T-cell (primary cell): ENCODE measurements at places on chromosomes 4 and X. TPM values are rescaled to one million over a fixed set of nuclear protein-coding genes. Genes with fewer than 3 reads are reported as not detected.

FRMPD4 gene
- not detected for total RNA-seq

NPNT gene
- 0.32 TPM for total RNA-seq

GRPR gene
- not detected for total RNA-seq

SPANXA2 gene
- not detected for total RNA-seq

SPP1 gene
- 0.89 TPM for total RNA-seq

MXRA5 gene
- total RNA-seq, result not detected

PCDH11X gene
- not detected for total RNA-seq

CSN1S1 gene
- not detected for total RNA-seq

MAGEB2 gene
- not detected for total RNA-seq

FHDC1 gene
- total RNA-seq, result 0.28 TPM

SERPINA7 gene
- 0.16 TPM for total RNA-seq

BEX3 gene
- total RNA-seq, result 33.0 TPM

ABLIM2 gene
- total RNA-seq, result 7.0 TPM

GPRIN3 gene
- total RNA-seq, result 17.8 TPM

GRCh38 chr4:127118681-127119080 is 514.1 kb upstream of the INTU start:
- DNase-seq, result no peak

GRCh38 chr4:110636171-110636679 is 13.3 kb upstream of the PITX2 start:
- no peak for DNase-seq

- no peak for DNase-seq
These were observed 30.2 kb downstream of the NLGN3 start for GRCh38 chrX:71174795-71175194.

DNA sequence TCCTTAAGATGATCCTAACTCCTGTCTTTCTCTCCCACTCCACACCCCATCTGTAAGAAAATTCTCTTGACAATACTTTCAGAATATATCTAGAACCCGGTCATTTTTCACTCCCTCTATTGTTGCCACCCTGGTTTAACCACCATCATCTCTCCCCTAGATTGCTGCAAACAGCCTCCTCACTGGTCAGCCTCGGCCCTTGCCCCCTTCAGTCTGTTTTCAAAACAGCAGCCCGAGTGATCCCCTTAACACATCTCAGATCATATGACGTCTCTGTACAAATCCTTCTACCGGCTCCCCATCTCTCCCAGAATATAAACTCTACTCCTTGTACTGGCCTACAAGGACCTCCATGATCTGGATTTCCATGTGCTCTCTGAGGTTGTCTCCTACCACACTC is 35.2 kb upstream of the F9 start:
- DNase-seq, result no peak

DNA sequence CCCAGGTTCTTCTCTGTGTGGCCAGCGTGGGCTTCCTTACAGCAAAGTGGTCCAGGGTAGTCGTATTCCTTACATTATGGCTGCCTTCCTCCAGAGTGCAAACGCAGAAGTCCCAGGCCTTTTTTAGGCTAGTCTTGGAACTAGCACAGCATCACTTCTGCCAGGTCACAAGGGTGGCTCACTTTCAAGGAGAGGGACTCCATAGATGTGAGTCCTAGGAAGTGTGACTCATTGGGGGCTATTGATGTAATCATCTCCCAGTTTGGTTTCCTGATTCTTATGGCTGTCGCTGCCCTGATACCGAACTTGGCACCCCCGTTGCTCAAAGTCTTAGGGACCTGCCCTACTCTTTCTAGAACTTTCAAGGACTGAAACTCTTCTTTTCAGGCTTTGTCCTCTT is 140.0 kb downstream of the DCK start:
- no peak for DNase-seq

DNA sequence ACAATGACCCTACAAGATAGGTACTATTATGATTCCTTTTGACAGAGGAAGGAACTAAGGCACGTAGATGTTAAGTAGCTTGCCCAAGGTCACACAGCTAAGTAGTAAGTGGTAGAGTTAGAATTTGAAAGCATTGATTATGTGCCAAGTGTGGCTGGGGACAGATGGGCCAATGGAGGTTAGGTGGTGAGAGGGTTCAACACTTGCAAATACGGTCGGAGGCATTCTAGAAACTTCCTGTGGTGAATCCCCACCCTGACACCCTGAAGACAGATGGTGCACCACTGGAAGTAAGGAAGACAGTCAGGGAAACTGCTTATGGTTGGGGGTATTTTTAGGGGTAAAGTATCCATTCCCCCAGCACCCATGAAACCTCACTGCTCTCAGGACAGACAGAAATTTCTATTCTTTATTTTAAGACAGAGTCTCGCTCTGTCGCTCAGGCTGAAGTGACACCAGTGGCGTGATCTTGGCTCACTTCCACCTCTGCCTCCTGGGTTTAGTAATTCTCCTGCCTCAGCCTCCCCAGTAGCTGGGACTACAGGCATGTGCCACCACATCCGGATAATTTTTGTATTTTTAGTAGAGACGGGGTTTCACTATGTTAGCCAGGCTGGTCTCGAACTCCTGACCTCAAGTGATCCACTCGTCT is 142.5 kb downstream of the RASL11B start:
- DNase-seq, result no peak

DNA sequence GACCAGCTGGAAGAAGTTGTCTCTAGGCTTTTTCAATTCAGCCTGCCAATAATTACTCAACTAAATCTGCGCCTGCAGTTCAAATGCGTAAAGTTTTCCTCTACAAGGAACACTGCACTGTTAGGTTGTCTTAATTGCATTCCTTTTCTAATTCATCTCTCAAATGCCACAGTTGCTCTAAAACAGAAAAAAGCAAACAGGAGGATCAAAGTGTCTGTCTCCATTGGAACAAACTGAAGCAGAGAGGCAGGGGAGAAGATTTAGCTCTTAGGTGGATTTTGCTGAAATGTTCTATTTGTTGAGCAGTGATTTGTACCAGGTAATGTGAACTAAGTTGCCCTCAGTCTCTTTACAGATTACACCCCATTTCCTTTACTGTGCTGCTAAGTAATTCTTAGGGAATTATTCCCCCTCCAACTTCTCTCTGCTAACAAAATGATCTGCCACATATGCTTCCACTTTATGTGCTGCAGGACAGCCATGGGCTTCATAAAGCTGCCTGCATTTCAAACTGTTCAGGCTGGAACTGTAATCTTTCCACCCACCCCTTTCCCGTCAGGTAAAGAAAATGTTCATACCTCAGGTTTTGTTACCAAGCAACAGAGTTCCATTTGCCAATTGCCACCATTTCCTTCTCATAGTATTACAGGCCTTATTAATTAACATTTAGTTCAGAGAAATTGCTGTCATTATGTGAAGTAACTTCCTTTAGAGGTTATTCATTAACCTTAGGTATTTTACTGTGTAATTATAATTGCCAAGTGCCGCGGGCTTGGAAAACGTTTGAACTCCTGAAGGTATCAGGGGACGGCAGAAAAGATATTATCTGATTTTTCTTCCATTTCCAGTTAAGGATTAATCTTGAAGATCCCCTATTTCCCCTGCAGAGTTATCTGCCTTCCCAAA is 149.3 kb downstream of the SPRY1 start:
- no peak for DNase-seq

- DNase-seq, result no peak
These were observed 549.1 kb upstream of the EPHA5 start for GRCh38 chr4:66219401-66219800.

DNA sequence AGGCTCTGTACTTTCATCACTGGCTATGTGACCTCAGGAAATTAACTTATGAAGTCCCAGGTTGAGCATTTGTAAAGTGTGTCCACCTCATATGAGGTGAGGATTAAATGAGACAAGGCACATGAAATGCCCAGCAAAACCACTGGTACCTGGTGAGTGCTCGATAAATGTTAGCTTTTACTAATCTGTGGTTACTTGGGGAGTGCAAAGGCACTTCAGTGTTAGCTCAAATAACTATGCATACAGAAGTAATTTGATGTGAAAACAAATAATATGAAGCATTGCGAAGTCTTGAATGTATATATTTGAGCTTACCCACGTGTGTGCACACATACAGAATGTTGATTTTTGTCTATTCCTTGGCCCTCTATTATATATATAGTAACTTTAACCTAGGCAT is 186.3 kb upstream of the TLL1 start:
- DNase-seq, result no peak

- DNase-seq, result no peak
These were observed 10.5 kb downstream of the TRO start for GRCh38 chrX:54931107-54931506.

DNA sequence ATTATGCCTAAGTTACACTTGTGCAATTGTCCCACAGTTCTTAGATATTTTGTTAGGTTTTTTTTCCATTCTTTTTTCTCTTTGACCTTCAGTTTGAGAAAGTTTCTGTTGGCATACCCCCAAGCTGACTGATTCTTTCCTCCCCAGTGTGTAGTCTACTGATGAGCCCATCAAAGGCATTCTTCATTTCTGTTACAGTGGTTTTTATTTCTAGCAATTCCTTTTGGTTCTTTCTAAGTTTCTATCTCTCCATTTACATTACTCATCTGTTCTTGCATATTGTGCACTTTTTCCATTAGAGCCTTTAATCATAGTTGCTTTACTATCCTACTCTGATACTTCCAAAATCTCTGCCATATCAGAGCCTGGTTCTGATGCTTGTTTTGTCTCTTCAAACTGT is 31.9 kb downstream of the CASP6 start:
- DNase-seq, result no peak

- DNase-seq, result peak; percentile 1
These were observed 96.5 kb upstream of the MAOA start for GRCh38 chrX:43559644-43560043.

DNA sequence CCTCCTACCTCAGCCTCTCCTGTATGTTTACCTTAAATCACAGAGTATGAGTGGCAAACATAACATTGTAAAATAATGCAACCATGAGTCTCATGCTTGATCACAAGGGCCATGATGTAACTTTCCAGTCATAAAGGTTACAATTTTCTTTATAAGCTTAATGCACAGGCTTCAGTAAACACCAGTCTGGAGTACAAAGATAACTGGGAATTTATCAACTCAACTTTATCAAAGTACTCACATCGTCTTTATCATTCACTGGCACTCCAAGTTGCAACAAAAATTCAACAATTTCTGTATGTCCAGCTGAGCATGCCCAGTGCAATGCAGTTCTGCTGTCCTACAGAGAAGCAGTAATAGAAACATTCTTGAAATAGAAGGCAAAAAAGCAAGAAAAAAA is 2.8 kb downstream of the PSMD10 start:
- DNase-seq, result no peak

DNA sequence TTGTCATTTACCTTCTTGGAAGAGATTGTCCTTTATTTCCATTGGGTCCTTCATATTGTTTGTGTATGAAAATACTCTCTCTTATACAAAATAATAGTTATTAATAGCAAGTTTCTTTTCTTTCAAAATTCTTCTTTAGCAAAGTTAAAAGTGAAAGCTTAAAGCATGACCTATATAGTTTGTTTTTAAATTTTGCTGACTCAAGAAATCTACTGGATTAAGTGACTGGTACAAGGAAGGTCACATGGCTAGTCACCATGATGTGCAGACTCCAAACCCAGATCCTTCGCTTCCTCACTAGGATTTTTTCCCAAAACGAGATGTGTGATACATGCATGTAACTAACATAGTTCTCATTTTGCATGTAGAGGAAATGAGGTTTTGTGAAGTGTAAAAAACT is 322.7 kb downstream of the FRMPD4 start:
- no peak for DNase-seq

DNA sequence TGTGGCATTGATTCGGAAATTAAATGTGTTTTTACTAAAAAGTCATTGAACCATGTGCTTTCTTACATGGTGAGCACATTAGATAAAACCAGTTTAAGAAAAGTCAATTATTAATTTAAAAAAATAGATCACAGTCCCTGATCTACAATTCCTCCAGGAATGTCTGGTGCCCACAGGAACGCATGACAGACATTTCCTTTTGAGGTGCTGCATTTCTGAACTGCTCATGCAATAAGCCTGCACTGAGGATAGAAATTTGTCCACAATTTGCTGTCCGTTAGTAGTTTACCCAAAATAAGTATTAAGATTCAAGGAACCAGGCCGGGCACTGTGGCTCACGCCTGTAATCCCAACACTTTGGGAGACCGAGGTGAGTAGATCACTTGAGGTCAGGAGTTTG is 8.2 kb upstream of the ADAMTS3 start:
- no peak for DNase-seq

DNA sequence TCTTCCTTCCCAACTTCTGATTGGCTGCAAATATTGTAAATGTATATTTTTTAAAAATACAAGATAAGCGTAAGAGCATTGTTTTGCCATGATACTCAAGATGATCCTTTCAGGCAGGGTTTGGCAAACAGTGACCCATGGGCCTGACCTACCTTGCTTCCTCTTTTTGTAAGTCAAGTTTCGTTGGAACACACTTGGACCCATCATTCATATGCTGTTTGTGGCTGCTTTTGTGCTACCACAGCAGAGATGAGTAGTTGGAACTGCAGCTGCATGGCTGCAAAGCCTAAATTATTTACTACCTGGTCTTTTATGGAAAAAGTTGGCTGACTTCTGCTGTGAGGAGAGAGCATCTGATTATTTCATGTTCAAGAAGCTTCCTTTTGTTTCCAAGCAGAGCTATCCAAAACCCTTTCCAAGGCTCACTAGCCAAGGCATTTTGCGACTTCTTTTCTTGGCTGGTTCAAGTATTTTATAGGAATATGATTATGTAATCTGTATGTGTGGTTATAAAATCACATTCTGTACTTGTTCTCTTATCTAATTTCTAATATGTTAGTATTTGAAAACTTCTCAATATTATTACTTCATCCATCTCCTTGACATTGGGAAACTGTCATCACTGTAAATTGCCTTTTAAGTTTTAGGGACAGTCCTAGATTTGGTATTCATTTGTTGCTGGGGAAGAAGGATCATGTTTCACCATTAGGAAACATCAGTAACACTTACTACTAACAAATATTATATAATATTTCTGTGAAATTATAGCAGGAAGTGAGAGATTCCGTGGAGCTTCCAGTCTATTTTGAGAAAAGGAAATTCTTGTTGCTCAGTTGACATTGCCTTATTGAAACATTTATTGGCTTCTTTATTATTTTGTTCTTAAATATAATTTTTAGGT is 109.2 kb downstream of the ARHGAP10 start:
- DNase-seq, result no peak
